AG08395 (cell line): ENCODE measurements at places on chromosomes 4 and X.
A peak's percentile ranks its signal among the peaks of the same experiment; 100 is the strongest.

- DNase-seq: no peak
Observed at GRCh38 chrX:99348256-99348655, 1061.8 kb downstream of the PCDH19 start.

- DNase-seq: no peak
Observed at GRCh38 chrX:78839711-78840110, 92.2 kb downstream of the LPAR4 start.

GRCh38 chrX:1496076-1496475 is 40.9 kb downstream of the P2RY8 start:
- DNase-seq: no peak

- no peak for DNase-seq
Observed at GRCh38 chrX:635428-636090, 5.0 kb downstream of the SHOX start.

DNA sequence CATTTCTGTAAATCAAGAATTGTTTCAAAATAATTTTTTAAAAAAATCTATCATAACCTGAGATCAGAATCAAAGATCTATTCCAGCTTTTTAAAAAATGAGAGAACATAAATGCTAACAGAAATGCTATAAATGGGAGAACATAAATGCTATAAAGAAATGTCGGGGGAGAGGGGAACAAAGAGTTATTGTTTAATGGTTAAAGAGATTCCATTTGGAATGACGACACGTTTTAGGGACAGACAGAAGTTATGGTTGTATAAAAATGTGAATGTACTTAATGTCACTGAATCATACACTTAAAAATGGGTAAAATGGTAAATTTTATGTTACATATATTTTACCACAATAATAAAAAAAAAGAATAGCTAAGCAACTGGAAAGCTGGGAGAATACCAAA is 127.1 kb downstream of the ATRX start:
- DNase-seq: no peak

DNA sequence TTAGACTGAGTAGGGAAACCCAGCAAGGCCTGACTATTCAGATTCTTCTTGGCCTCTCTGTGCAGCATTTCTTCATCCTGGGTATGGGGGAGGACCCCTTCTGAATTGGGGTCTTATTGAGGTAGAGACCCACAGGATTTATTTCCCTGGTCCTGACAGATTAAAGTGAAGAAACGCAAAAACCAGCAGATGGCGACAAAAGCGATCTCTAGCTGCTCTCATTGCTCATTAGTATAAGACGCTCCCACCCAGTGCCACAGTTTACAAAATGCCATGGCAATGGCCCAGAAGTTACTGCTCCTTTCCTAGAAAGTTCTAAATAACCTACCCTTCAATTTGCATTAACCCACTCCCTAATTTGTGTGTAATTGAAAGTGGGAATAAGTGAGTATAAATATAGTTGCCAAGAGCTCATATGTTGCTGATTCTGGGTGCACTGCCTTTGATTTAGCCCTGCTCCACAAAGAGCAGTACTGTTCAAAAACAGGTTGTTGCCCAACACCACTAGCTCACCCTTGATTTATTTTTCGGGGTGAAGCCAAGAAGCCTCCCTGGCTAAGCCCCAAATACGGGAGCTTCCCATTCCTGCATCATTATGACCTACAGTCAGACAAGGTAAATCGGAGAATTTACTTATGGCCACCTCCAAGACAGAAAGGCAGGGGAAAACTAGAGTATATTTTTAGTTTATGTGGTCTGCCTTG is 3.7 kb upstream of the BEX4 start:
- peak; percentile 43 for DNase-seq

- DNase-seq: peak; percentile 76
Observed at GRCh38 chrX:15686818-15687685, 22.4 kb upstream of the CLTRN start.

DNA sequence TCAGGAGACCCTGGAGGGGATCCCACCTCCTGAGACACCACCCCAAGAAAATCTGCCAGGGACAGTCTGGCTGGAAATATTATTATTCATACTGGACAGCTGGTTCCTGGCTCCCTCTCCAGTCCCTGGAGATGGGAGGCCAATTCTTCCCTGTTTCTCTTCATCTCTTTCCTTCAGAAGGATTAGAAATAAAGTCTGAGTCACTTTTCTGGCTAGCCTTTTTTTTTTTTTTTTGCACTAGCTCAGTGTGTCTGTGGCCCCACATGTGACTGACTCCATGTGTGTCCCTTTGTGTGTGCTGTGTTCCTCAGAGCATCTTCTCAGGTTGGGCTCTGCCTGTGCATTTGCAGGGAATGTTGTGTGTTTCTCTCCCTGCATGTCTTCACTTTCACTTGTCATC is 1.8 kb upstream of the FRMPD3 start:
- DNase-seq: no peak

GRCh38 chrX:69070949-69071650 is 94.2 kb downstream of the PJA1 start:
- no peak for DNase-seq

GRCh38 chrX:138928737-138929459 is 217.4 kb upstream of the FGF13 start:
- no peak for DNase-seq

- DNase-seq: no peak
Observed at GRCh38 chr4:70531981-70532380, 13.6 kb downstream of the AMTN start.

- no peak for DNase-seq
Observed at GRCh38 chrX:78168065-78168464, 28.6 kb upstream of the TAF9B start.

GRCh38 chr4:157908691-157909090 is 264.1 kb downstream of the GASK1B start:
- DNase-seq: no peak

GRCh38 chrX:642436-643240 is 12.0 kb downstream of the SHOX start:
- DNase-seq: no peak

- DNase-seq: no peak
Observed at GRCh38 chrX:19019996-19020395, 36.1 kb upstream of the PHKA2 start.

GRCh38 chrX:111634823-111635729 is 45.9 kb upstream of the ALG13 start:
- DNase-seq: no peak

DNA sequence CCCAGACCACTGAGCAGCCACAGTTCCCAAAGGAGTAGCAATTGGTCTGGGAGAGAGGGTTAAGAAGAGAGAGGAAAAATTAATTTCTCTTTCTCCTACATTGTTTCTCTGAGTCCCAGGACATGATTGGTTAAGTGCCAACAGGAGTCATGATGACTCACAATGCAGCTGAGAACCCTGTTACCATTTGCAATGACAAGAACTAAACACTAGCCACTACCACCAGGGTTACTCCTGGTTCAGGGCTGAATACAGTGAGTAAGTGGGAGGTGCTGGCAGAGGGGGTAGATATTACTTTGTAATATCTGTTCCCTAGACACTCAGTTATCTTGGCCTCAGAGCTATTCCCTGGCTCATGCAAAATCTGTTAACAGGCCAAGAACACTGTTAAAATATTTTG is 18.0 kb downstream of the ETDC start:
- peak; percentile 74 for DNase-seq

- DNase-seq: no peak
Observed at GRCh38 chr4:148998719-148999118, 556.5 kb upstream of the NR3C2 start.

DNA sequence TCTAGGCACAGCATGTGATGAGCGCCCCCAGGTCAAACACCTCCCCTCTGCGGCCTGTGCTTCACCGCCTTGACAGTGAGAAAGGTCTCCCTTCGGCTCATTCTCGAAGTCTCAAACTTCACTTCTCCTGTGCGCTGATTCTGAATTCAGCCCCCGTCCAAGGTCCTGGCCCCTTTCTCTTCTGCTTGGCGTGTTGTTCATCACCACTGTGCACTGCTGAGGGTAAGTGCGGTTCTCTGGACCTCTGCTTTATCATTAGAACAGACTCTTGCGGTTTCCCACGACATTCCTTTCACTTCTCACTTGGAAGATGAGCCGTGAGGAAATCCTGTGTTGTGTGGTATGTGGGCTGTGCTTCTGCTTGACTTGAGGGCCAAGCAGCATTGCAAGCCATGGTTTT is 11.9 kb downstream of the HTT-AS start:
- peak; percentile 24 for DNase-seq

DNA sequence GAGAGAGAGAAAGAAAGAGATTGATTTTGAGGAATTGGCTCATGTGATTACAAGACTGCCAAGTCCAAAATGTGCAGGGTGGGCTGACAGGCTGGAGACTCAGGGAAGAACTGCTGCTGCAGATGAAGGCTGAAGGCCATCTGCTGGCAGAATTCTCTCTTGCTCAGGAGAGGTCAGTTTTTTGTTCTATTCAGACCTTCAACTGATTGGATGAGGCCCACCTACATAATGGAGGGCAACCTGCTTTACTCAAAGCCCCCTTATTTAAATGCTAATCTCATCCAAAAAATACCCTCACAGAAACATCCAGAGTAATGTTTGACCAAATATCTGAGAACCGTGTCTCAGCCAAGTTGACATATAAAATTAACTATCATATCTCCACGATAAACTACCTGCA is 38.2 kb upstream of the MAMLD1 start:
- no peak for DNase-seq

- DNase-seq: peak; percentile 7
Observed at GRCh38 chr4:109303140-109303496, 660 bp upstream of the COL25A1 start.

- DNase-seq: no peak
Observed at GRCh38 chr4:140312100-140312499, 61.3 kb upstream of the SCOC start.

DNA sequence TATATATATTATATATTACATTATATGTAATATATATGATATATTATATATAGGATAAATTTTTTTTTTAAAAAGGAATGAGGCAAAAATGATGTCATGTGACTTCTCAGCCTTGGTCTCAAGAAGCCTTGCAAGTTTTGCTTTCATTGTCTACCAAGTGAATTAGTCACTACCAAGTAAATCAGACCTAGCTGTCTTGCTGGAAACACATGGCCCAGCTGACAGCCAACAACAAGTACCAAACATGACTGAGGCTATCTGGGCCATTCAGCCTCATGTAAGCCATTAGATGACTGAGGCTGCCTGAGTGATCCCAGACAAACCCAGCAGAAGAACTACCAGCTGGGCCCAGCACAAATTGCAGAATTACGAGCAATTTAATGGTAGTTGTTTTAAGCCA is 44.9 kb downstream of the HAND2 start:
- peak; percentile 14 for DNase-seq

GRCh38 chr4:63580796-63581475 is 828.3 kb downstream of the TECRL start:
- no peak for DNase-seq

GRCh38 chr4:39227906-39228305 is 45.6 kb downstream of the WDR19 start:
- no peak for DNase-seq
